ENCODE measurements at places on chromosomes 12 and 14. TPM values are rescaled to one million over a fixed set of nuclear protein-coding genes. Genes with fewer than 3 reads are reported as not detected.

The OR6C74 gene
- not detected for polyA plus RNA-seq

- DNase-seq, result no peak
These were observed 94.7 kb upstream of the GSC start for GRCh38 chr14:94864387-94865195.

- DNase-seq, result no peak
These were observed at the start of gene PPP1R36 for GRCh38 chr14:64549791-64550620. Gene PPP1R36, plus strand, starts transcription at chr14:64549961. Its CDS starts 37 bp downstream, at chr14:64549998.

- DNase-seq, result no peak
These were observed 10.1 kb downstream of the LACRT start for GRCh38 chr12:54624315-54625279.

DNA sequence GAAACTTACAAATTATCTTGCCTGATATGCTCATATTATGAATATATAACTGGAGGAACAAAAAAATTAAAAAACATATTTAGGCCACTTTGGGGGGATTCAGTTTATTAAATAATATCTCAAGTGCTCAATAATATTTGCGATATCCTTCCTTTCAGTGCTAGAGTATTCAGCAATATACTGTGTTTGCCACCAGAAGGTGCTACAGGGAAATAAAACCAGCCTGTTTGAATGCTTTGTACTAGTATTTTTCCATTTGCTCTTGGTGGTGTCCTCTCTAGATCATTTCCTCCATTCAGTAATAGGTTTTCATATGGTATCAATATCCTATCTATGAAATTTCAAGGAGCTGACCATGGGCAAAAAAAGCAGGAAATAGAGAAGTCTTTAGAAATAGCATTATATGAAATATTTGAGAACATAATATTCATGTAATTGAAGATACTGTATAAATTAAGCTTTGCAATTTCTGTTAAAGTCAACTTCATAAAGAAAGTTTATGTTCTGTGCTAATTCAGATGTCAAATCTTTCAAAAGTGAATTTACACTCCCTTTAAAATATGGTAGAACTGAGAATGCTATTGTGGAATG, 106.2 kb upstream of the NAV3 start:
- peak; percentile 44 for DNase-seq

Measured in hindlimb muscle (tissue), 1 donor.